ENCODE measurements at places on chromosomes 11 and 22. TPM values are rescaled to one million over a fixed set of nuclear protein-coding genes. Genes with fewer than 3 reads are reported as not detected.

The MPEG1 gene
- not detected for total RNA-seq

GRCh38 chr11:13206086-13206640 lies 71.4 kb upstream of the BMAL1 start:
- no peak for DNase-seq

- DNase-seq: no peak
These were observed 6.7 kb upstream of the ANAPC15 start for GRCh38 chr11:72119198-72119597.

- DNase-seq: no peak
These were observed 900.7 kb downstream of the JRKL start for GRCh38 chr11:97290464-97291041.

GRCh38 chr11:65310736-65311135 lies 3.9 kb upstream of the CDC42EP2 start:
- no peak for DNase-seq

- DNase-seq: no peak
These were observed 19.7 kb downstream of the TOM1 start for GRCh38 chr22:35319244-35319985.

DNA sequence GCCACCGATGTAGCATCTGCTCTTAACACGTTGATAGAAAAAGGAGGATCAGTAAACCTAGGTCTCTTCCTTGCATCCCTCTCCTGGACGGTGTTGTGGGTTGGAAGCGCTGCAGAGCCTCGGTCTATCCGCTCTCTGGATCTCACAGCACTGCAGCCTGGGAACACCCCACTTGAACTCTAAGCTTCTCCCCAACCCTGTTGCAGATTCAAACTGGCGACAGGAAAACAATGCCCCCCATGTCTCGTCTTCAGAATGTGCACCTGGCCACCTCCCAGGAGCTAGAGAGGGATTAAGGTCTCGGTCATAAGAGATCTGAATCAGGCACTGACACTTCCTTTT lies 454 bp downstream of the TMEM218 start:
- no peak for DNase-seq

All from H1 (cell line).